Neural crest cell (in vitro differentiated cells): ENCODE measurements at places on chromosomes 1 and 21. TPM values are rescaled to one million over a fixed set of nuclear protein-coding genes. Genes with fewer than 3 reads are reported as not detected.

Gene LENEP
- 1.9 and 2.5 TPM in 2 replicates for total RNA-seq

GRCh38 chr1:243910607-243911006, 60.6 kb upstream of the AKT3 start:
- no peak for DNase-seq

GRCh38 chr1:34715139-34715538, 39.7 kb upstream of the GJB5 start:
- no peak for DNase-seq

GRCh38 chr1:151175863-151176262, at the start of gene TMOD4:
TMOD4 (minus strand) TSS chr1:151175981; CDS start chr1:151174875, 1,106 bp downstream.
- no peak for DNase-seq

- no peak for DNase-seq
Observed at GRCh38 chr1:3333903-3334302, 120.6 kb upstream of the ARHGEF16 start.

DNA sequence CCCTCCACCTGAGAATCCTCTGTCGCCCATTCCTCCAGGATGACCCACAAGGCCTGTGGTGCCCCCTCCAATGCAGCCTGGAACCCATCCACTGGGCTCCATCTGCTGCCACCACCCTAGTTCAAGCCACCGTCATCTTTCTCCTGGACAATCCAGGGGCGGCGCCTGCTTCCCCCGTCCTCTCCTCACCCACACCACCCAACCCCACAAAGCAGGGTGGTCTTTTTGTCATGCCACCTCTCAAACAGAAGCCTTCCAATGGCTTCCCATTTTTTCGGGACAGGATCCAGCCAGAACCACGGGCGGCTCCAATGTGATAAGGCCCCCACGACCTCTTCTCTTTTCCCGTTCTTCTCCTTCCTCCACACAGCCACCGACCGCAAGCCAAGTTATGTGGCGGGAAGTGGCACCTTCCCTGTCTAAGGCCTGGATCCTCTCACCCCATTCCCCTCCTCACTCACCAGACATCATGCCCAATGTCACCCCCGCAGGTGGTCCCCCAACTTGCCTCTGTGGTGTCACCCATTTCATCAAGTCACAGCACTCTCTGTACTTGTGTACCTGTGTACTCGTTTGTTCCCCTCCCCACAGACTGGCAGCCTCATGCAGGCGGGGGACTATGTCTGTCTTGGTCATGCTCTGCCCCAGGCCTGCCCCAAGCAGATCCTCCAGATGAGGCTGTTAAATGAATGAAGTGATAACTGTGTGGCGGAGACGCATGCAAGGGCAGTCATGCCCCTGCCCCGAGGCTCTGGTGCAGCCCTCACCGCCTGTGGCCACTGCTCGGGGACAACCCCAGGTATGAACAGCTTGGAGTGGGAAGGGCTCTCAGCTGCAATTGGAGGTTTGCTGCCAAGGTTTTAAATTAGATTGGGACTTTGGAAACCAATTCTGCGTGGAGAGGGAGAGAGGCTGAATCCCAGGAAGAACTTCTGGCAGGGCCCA, 11.0 kb downstream of the UBXN11 start:
- DNase-seq: no peak

DNA sequence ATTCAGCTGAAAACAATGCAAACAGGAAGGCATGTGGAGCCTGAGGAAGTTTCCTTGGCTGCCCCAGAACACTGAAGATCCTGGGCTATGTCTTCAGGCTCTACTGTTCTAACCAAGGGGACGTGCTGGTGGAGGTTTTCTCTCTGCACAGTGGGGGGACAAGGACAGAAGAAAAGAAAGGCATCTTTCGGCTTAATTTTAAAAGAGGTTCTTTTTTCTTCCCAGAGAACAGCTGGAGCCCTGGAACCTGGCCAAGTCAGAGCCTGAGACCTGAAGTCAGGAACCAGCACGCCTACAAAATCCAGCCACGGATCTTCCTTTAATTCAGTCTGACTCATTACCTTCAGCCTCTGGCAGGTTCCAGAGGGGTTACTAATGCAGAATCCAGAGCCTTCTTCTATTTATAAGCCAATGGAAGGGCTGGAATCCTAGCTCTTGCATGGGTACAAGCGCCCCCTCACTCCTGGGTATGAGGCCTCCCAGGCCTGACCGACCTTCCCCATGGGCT, 19.8 kb downstream of the CTNNBIP1 start:
- DNase-seq: no peak

GRCh38 chr1:25809283-25809926, 9.4 kb downstream of the SELENON start:
- DNase-seq: no peak

Gene RSPH1
- total RNA-seq: 0.65 and 1.0 TPM in 2 replicates

Gene VSIG8
- total RNA-seq: not detected in 2 replicates

Gene MAP3K21
- total RNA-seq: 0.51 and 0.86 TPM in 2 replicates

Gene MAD2L2
- 106 and 111 TPM in 2 replicates for total RNA-seq

Gene ZNF648
- 0.61 and 0.77 TPM in 2 replicates for total RNA-seq

DNA sequence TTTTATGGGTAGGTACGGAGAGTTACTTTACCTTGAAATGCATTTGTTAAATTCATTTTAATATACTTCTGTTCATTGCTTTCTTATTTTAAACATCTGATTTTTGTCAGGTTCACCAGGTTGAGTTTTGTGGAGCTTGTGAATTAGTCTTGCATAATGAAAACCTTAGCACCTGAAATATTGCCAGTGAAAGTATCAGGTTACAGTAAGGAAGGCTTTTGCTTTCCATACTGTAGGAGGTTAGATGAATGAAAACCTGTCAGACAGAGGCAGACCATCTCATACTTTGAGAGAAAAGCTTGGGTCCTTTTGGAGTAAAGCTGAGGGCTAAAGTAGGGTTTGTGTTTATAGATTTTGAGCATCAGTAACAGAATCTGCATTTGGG, 34.7 kb downstream of the THRAP3 start:
- DNase-seq: no peak

- DNase-seq: no peak
Observed at GRCh38 chr1:176919386-176920378, 244.8 kb downstream of the ASTN1 start.

Gene OR2M3
- total RNA-seq: not detected in 2 replicates

Gene LY9
- not detected in 2 replicates for total RNA-seq

DNA sequence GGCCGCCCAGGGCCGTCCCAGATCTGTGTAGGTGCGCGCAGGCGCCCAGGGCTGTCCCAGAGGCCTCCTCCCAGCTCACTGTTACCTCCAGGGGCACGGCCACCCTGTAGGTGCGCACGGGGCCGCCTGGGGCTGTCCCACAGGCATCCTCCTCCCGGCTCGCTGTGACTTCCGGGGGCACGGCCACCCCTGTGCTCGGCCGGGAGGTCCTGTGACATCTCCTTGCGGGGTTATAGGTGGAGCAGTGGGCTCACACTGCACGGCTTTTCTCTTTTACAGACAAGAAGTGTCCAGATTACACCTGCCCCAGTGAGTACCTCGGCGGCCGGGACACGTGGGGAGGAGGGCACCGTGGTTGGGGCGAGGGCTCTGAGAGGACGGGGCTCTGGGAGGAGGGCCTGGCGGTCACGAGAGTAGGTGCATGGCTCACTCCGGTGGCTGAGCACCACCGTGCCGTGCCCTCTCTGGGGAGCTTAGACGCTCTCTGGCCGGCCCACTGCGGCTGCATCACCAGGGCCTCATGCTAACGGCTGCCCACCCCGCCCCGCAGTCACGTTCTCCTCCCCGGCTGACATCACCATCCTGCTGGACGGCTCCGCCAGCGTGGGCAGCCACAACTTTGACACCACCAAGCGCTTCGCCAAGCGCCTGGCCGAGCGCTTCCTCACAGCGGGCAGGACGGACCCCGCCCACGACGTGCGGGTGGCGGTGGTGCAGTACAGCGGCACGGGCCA, 21.4 kb downstream of the COL6A1 start:
- DNase-seq: no peak

Gene RBP7
- total RNA-seq: not detected in 2 replicates

DNA sequence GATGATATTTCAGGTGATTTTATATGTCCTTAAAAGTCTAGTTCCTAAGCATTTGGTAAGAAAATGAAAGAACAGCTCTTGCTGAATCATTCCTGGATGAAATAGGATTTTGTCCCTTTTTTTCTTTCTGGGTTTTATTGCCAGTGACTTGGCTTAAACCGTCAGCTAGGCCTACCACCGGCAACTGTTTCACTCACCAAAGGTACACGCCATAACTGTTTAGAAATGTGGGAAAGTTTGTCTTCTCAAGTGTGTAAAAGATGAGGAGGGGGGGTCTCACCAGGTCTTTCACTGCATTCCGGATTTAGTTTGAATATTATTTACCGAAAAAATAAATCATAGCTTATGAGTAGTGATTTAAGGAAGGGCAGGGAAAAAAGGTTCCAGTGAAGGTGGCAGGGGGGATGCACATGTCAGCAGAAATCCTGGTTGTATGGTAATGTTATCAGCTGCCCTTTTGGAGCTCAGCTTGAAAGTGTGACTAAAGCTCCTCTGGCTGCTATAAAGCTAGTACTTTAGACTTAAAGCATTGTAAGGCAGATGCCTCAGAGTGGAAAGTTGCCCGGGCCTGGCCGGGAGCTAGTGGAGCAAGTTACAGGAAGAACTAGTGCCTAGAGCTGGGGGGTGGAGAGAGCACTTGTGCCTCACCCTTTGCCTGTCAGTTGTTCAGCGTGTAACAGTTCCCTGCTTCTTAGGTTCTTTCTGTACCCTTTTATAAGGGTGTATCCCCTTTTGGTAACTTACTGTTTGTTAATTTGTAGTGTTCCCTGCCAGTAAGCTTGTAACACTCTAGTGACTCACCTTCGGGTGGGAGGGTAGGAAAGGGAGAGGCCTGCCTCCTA, 3.1 kb downstream of the ATP1A1 start:
- no peak for DNase-seq

GRCh38 chr1:67013573-67013972, 40.4 kb downstream of the SLC35D1 start:
- DNase-seq: no peak

Gene KLHDC7A
- total RNA-seq: not detected in 2 replicates

Gene HSF2BP
- 2.3 and 2.5 TPM in 2 replicates for total RNA-seq

Gene CHRNB2
- 8.7 and 10.6 TPM in 2 replicates for total RNA-seq

Gene GPR3
- total RNA-seq: 6.1 and 7.0 TPM in 2 replicates

GRCh38 chr1:230713138-230713537, 784 bp downstream of the AGT start:
- no peak for DNase-seq

Gene SNIP1
- total RNA-seq: 22.4 and 23.0 TPM in 2 replicates

Gene C1QA
- not detected in 2 replicates for total RNA-seq

Gene SLC9C2
- 0.12 TPM in 1 of 2 replicates, not detected in the other for total RNA-seq

Gene SHE
- 0.11 and 0.19 TPM in 2 replicates for total RNA-seq

DNA sequence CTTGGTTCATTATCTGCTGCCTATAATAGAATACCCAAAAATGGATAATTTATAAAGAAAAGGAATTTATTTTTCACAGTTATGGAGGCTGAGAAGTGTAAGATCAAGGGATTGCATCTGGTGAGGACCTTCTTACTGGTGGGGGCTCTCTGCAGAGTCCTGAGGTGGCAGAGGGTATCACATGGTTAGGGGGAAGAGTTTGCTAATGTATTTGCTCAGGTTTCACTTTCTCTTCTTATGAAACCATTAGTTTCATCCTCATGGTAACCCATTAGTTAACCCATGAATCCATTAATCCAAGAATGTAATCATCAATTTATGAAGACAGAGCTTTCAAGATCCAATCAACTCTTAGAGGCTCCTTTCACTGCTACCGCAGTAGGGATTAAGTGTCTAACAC, 120.6 kb downstream of the DNM3 start:
- DNase-seq: no peak

- peak; percentile 22 for DNase-seq
Observed at GRCh38 chr1:19010995-19011844, 54.7 kb upstream of the IFFO2 start.

Gene S100A7A
- total RNA-seq: not detected in 2 replicates

- no peak for DNase-seq
Observed at GRCh38 chr1:25647863-25648262, 31.3 kb downstream of the MAN1C1 start.

DNA sequence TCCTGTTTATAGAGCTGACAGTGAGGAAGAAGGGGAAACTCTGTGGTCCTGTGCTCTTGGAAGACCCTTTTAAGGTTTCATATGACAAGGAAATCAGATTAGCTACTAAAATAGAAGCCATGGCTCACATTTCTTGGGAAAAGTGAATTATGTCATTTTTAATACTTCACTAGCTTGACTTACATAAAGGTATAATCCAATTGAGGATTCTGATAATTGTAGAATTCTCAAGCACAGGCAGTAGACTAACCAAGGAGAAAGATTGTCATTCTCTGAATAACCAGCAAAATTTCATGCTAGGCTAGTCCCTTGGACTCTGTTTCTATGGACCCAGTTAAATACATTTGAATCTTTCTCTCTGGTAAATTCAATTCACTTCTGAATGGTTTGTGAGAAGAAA, 613.0 kb upstream of the BEND5 start:
- no peak for DNase-seq

Gene CDCA8
- 70.3 and 72.1 TPM in 2 replicates for total RNA-seq

DNA sequence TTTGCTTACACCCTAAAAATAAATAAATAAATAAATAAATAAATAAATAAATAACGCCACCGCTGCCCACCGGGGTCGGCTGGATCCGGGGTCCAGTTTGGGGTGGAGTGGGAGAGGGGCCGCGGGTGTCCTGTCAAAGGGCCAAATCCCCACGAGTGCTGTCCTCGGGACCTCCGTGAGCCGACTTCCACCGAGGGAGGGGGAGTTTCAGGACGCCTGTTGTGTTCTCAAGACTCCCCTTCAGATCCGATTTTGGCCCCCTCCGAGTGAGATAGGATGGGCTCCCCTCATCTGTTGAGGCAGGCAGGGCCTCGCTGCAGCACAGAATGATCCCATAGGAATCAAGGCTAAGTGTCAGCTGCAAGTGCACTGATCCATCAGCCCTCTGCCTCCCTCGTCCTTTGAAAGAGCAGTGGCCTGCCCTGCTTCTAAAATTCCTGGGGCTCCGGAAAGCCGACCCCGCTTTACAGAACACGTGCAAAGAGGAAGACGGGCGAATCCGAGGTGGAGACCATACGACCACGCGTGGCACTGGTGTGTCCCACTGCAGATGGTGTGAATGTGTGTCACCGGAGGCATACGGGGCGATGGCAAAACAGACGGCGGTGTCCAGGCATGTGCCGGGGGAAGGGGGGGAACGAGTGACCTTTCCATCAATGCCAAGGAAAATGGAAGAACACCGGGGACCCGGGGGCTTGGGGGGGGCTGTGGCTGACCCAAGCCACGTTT, 3880.5 kb downstream of the SRGAP2C start:
- DNase-seq: no peak

GRCh38 chr1:159184201-159184600, 12.8 kb downstream of the CADM3 start:
- no peak for DNase-seq

DNA sequence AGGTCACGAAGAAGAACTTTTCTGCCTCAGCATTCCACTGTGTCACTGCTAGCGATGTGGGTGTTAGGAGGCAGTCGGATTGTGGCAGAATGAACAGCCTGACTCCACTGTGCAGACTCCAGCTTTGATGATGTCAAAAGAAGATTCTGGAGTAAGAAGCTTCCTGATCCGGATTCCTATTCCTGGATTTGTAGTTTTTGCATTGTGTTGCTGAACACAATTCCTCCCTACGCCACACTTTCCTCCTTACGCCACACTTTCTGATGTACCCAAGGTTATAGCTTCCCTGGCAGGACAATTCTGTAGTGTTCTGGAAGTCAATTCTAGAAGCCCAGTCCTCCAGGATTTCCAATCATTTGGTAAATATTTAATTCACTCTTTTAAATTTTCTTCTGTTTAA, 665.2 kb upstream of the ADGRL2 start:
- no peak for DNase-seq

Gene LMOD1
- 0.19 and 0.39 TPM in 2 replicates for total RNA-seq

- DNase-seq: no peak
Observed at GRCh38 chr21:31173881-31174555, 135.7 kb upstream of the KRTAP19-8 start.

GRCh38 chr1:56547977-56548376, 31.4 kb downstream of the PLPP3 start:
- DNase-seq: no peak

GRCh38 chr1:208071435-208072031, 160.6 kb upstream of the CD34 start:
- DNase-seq: no peak

- peak; percentile 98 for DNase-seq
Observed at GRCh38 chr1:29793101-29793546, 556.8 kb downstream of the PTPRU start.
